ENCODE measurements at places on chromosomes 2 and 18.

GRCh38 chr2:40516604-40517003 lies 64.7 kb upstream of the SLC8A1 start:
- no peak for DNase-seq

DNA sequence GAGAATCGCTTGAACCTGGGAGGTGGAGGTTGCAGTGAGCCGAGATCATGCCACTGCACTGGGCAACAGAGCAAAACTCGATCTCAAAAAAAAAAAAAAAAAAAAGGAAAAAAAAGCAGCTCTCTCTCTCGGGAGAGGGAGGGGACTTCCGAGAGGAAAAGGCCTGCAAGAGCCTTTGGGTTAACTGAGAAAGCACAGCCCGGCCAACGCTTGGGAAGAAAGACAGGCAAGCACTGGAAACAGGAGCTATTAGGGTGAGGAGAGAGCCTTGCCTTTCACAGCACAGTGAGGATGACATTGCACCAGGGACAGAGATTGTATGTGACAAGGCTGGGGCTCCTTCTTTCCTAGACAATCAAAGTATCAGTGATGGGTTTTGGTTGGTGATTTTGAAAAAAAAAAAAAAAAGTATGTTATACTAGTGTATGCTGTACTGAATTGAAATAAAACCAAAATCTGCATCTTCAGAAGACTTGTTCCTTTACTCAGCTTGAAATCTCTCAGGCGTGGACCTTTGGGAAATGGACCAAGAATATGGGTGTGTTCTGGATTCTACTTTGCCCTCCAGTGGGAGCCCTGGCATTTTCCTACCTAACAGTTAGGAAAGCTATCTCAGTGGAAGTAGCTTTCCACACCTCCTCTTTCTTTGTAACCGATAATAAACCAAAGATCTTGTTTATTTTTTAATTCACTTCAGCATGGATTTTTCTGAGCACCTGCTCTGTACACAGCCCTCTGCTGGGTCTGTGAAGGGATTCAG lies 16.7 kb downstream of the SRSF7 start:
- DNase-seq: no peak

GRCh38 chr18:34219651-34220050 lies 5.1 kb downstream of the NOL4 start:
- no peak for DNase-seq

- DNase-seq: no peak
Observed at GRCh38 chr18:54742659-54743604, 85.3 kb upstream of the RAB27B start.

- no peak for DNase-seq
Observed at GRCh38 chr2:23545396-23545795, 160.4 kb downstream of the KLHL29 start.

DNA sequence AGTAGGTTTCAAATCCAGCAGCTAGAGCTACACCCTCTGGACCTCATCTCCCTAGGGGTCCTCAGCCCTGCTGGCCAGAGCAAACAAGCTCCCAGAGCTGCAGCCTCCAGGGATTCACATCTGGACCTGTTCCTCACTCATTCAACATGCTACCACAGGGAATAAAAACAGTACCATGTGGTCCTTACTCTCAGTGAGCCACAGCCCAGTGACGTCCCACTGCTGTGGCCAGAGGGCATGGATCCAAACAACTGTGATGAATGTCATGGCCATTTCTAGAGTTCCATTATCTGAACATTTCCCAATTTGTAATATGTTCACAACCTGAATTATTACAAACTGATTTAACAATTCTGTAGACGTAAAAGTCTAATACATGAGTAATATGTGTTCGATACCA lies 177.9 kb downstream of the TRABD2A start:
- DNase-seq: no peak

- DNase-seq: no peak
Observed at GRCh38 chr18:6591491-6591890, 138.0 kb upstream of the ARHGAP28 start.

GRCh38 chr2:240349133-240350005 lies 86.1 kb upstream of the GPC1 start:
- DNase-seq: no peak

GRCh38 chr2:150043172-150043500 lies 444.3 kb downstream of the RND3 start:
- no peak for DNase-seq

DNA sequence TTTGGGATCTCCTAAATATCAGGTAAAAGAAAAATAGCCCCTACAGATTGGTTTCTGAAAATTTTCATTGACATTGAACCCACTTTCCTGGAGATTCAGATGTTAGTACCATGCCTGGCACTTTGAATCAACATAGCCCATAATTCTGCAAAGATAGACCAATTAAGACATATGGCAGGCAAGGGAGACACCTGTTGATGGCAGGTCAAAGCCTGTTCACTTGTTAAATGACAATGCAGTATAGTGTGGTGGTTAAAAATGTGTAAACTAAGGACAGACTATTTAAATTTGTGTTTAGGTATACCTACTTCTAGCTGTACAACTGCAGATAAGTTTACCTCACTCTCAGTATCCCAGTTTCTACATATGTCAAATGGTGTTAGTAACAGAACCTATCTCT lies 178.1 kb upstream of the MMADHC start:
- no peak for DNase-seq

- DNase-seq: no peak
Observed at GRCh38 chr2:140621583-140622362, 1509.0 kb downstream of the LRP1B start.

DNA sequence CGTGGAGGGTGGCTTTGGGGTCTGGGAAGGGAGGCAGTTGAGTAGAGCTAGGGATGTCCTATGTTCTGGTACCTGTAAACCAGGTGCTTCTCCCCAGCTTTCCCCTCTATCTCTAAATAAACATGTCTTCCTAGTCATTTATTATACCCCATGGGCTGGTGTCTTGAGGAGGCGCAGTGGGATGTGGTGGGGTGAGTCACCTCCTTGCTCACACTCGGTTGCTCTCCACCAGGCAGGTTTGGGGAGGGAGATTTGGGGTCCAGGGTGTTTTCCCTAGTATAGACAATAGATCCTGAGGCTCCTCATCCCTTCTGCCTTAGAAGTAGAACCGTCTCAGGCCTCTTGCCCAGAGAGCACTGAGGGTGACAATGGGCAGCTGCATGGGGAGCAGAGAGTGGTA lies 5.1 kb downstream of the PSD4 start:
- no peak for DNase-seq

DNA sequence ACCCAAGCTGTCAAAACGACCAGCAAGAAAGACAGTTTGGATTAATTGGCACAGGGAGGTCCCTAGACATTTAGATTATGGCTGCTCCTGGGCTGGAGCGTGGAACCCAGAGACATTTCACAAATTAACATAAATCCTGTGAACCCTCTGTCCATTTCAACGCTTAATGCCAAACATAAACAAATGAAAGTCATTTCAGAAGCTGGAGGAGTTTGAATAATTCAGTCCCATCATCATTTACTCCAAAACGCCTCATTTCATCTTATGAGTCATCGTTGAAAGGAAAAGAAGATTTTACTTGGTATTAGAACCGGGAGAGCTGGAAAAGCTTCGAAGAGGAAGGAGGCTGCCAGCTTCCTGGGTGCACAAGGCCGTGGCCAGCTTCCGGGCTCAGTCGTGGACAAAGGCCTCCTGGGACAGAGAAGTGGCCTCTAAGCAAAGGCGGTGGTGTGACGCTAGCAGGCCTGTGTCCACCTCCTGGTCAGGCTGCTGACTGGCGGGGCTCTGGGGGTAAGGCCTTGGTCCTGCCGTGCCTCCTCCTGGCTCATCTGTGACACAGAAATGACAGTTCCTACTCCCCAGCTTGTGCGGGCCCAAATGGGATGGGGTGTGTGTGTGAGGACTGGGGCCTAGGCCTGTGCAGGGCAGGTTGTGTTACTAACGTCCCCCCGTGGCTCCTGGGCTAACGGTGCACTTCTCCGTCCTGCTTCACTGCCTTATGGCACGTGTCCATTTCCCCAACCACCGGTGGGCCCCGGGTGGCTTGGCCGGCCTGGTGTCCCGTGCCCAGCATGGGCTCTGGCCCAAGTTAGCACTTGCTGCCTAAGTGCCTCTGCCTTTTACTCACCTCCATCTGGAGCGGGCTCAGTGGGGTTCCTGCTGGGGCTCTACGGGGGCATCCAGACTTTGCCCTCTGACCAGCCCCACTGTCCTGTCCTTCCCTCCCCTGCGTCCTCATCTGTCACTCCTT lies 71.6 kb downstream of the RRM2 start:
- DNase-seq: no peak

- DNase-seq: no peak
Observed at GRCh38 chr2:9720352-9721093, 89.7 kb upstream of the YWHAQ start.

DNA sequence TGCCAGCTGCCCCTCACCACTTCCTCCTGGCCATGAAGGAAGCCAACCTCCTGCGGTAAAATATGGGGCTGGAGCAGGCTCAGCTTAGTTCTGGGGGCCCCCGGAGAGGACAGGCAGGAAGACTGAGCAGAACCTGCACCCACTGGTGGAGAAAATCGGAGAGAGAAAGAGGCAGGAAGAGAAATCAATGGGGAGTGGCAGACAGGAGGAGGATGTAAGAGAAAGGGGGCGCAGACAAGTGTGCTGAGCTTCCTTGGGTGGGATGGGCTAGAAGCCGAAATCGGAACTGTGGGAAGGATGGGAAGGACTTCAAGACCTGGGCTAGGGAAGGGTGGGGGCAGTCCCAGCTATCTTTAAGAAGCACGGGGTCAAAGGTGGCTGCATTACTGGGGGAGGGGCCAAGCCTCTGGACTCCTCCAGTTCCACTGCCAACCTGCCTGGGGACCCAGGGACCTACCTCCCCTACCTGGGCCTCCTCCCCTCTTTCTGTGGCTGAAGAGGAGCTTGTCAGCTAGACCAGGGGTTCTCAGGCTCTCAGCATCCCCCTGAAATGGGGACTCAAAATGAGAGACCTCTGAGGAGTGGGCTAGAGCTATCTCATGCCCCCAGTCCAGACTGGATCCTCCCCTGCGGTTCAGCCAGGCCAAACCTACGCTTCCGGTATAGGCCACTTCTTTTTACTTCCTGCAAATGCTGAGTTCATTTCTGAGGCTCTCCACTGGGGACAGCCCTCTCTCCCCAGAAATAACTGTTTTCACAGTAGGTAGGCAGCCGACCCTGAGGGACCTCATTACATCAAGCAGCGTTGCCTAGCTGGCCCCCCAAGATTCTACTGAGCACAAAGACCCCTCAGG lies 33.6 kb upstream of the B3GNT7 start:
- no peak for DNase-seq

DNA sequence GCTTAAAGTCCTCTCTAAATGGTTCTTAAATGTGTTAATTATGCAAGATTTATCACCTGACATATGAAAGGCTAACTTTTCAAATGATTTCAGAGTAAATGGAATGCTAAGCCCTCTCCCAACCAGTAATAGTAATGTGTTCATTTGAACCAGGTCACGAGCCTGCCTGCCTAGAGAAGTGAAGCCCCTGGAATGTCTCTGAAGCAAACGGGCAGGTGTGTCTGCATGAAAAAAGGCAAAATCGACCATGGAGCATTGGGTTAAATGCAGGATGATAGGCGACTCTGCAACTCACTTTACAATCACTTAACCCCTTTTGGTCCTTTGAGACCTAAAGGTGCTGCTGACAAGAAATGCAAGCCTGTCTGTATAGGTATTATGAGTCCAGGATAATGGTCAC lies 798.4 kb upstream of the ACVR2A start:
- DNase-seq: no peak

DNA sequence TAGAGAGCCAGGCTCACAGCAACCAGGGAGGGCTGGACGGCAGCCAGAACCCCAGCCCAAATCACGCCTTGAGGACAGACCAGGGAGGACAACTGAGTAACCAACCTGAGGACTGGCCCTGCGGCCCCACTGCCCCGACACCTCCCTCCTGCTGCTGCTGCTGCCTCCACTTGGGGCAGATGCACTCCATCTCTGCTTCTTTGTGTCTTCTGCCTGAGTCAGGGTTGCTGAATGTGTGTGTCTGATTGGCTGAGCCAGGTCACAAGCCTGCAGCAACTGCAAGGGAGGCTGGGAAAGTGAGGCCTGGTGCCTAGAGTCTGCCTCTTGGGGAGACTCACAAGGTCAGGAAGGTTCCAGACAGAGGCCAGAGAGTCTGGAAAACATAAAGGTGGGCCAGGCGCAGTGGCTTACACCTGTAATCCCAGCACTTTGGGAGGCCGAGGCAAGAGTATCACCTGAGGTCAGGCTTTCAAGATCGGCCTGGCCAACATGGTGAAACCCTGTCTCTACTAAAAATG lies 83.4 kb downstream of the ZFP36L2 start:
- no peak for DNase-seq

Data from activated CD4-positive, alpha-beta T cell treated with anti-CD3 and anti-CD28 coated beads, Interleukin-2, amount 50 U/mL, for 4 hours (primary cell).